ENCODE measurements at places on chromosomes 7 and 10.

DNA sequence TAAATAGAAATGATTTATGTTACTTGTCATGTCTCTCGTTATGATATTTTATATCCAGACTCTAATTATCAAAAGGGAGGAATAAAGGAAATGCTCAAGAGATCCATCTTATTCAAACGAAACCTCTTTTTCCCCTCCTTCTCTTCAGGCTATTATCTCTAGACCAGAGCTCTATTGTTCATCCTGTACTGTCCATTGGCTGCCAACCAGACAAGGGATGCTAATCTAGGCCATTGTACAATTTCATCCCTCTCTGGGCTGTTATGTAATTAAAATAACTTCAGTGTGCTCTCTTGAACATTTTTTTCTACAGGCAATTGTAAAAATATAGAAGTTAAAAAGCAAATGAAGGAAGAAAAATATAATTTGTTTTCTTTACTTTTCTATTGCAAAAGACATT is 220.4 kb downstream of the HDAC9 start:
- H3K36me3 ChIP-seq: no peaks in the 10 kb centered on the region
- peaks cover 2% of the 10 kb centered on the region for H3K27me3 ChIP-seq
- no peak for DNase-seq
- no peak overlapping the region for H3K4me3 ChIP-seq
- no peaks in the 10 kb centered on the region for H3K4me1 ChIP-seq
- H3K27ac ChIP-seq: no peak overlapping the region

DNA sequence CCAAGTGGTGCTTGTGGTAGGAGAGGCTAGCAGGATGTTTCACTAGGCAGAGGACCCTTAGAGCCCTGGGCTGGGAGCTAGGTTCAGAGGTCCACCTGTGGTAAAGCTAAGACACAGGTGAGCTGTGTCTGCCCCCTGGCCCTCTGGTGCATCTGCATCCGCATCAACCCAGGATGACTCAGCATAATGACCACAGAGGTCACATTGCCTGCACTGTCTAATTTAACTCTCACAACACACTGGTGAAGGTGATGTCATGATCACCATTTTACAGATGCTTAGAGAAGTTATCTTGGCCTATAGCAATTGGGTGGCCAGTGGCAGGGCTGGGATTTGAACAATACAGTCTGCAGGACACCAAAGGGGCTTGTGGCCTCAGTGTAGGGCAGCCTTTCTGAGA is 33.1 kb downstream of the HABP2 start:
- H3K4me1 ChIP-seq: no peaks in the 10 kb centered on the region
- no peaks in the 10 kb centered on the region for H3K36me3 ChIP-seq
- H3K27me3 ChIP-seq: no peaks in the 10 kb centered on the region
- H3K27ac ChIP-seq: no peak overlapping the region

DNA sequence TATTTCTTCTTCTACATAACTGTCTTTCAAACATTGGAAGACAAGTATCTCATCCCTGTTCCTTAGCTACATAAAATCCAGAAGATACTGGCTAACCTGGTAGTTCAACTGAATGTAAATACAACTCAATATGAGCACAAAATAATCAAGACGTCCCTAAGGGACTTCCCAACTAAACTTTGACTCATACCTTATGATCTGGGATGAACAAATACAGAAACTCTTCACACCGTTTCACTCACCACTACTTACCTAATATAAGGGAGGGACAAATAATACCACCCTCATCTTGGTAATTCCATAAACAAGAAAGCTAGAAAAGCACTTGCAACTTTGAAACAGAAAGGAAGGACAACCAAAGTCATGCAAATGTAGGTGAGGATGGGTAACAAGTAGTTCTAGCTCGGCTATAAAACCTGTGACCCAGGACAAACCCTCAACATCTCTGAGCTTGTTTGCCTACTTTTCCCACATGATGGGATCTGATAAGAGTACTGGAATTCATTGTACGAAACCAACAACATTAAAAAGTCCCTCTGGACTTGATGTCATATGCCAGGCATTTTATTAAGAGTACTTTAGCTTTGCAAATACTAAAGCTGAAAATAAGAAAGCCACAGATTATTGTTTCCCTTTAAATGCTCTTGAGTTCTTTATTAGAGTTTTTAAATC is 121.9 kb downstream of the STRA8 start:
- H3K4me3 ChIP-seq: no peak overlapping the region
- no peak overlapping the region for H3K27ac ChIP-seq
- no peaks in the 10 kb centered on the region for H3K36me3 ChIP-seq

DNA sequence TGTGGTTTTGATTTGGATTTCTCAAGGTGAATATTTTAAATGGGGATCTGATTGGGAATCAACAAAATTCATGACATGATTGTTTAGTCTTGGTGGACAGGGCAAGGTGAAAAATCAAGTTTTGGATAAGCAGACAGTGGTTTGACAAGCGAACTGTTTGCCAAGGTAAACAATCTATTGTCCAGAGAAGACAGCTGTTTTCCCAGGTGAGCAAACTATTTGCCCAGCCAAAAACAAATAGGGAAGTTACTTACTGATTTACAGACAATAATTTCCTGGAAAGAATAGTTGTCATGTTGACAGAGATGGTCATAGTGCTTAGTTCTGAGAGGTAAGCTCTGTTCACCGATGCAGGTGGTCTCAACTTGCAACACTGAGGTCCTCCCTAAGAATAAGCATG is 94.0 kb upstream of the STEAP1B start:
- no peaks in the 10 kb centered on the region for H3K4me1 ChIP-seq
- no peak for DNase-seq
- no peak overlapping the region for H3K4me3 ChIP-seq
- no peaks in the 10 kb centered on the region for H3K27me3 ChIP-seq
- no peak overlapping the region for H3K27ac ChIP-seq

GRCh38 chr7:5629941-5630340 is 151.5 kb downstream of the RNF216 start:
- no peak overlapping the region for H3K4me3 ChIP-seq
- H3K36me3 ChIP-seq: no peaks in the 10 kb centered on the region
- no peak overlapping the region for H3K27ac ChIP-seq
- peaks cover 16% of the 10 kb centered on the region for H3K4me1 ChIP-seq

DNA sequence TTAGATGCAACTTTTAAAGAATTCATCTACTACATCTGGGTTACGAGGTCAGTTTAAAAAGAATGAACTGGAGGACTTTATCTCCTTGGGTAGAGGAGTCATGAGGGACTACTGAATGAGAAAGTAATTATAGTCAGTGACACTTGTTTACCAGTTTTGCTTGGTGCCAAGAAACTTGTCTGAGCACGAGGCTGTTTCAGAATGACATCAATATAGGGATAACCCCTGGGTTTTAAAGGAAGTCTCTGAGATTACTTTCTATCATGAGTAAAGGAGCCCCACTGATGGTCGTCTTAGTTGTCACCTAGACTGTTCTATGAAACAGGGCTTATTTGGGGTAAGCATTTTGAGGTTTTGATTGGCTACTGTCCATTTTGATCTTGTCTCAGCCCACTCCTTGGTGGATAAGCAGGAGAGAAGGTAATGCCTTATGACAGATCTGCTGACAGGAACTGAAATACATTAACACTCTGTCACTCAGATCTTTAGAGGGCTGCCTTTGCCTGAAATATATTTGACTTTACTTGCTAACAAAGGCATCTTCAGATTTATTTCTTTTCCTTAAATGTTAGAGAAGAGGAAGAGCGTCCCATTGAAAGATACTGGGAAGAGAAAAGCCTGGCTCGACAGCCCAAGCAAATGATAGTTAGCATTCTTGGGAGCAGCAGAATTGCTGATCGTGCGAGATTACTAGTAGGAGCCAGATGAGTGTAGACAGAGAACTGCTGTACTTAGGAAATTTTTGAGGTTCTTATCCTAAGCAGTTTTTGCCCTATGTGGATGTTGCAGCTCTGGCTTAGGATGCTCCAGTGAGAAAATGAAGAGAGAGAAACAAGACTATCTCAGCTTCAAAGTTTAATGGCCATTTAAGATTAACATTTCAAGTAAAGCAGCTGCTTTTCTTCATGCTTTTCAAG is 299.2 kb upstream of the LRGUK start:
- no peaks in the 10 kb centered on the region for H3K36me3 ChIP-seq
- no peaks in the 10 kb centered on the region for H3K27me3 ChIP-seq
- no peaks in the 10 kb centered on the region for H3K4me1 ChIP-seq

GRCh38 chr7:85890244-85890811 is 703.5 kb upstream of the SEMA3D start:
- DNase-seq: no peak
- no peak overlapping the region for H3K27ac ChIP-seq
- H3K4me1 ChIP-seq: no peaks in the 10 kb centered on the region

DNA sequence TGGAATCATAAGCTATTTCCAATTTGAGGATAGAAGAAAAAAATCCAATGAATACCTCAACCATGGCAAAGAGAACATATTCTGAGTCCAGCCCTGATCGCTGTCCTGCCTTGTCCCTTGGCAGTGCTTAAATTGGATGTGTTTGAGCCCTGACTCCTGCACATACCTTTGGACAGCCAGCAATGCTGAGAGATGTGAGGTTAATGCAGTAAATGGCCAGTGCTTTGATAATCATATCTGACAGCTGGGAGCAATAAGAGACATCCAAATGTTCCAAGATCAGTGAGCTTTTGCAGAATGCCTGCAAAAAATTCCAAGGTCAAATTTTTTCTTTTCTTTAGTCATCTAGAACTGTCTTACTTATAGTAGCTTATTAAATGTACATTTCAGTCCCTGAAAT is 80.1 kb upstream of the LRRC17 start:
- H3K4me1 ChIP-seq: peaks cover 6% of the 10 kb centered on the region
- no peak overlapping the region for H3K27ac ChIP-seq
- H3K36me3 ChIP-seq: no peaks in the 10 kb centered on the region
- DNase-seq: no peak

GRCh38 chr10:130558746-130559546 is 422.8 kb downstream of the GLRX3 start:
- no peak overlapping the region for H3K4me3 ChIP-seq
- no peaks in the 10 kb centered on the region for H3K36me3 ChIP-seq
- H3K27ac ChIP-seq: no peak overlapping the region
- no peaks in the 10 kb centered on the region for H3K4me1 ChIP-seq
- no peak for DNase-seq

DNA sequence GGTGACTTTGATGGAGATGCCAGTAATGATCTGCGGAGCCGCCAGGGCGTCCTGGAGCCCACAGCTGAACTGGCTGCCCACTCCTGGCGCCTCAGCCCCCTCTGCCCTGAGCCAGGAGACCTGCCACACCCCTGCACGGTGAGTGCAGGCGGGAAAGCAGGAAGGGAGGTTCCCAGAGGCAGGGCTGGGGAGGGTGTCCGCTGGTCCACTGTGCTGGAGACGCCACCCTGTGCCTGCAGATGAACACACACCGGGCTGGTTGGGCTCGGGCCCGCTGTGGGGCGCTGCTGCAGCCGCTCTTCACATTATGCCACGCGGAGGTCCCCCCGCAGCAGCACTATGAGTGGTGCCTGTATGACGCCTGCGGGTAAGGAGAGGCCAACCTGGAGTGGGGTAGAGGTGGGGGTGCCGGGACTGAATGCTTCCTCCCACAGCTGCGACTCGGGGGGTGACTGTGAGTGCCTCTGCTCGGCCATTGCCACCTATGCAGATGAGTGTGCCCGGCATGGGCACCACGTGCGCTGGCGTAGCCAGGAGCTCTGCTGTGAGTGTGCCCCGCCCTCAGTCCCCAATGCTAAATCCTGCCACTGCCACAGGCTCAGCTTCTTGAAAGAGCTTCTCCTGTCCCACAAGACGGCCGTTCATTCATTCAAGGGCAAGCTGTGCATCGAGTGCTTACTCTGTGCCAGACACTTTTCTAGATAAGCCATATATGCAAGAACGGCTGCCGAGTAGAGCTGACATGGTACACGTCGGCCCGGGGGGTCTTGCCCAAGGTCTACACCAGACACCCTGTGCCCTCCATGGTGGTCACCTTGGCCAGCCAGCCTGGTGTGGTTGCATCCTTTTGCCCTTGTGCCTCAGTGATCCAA is 14.3 kb upstream of the ZNF467 start:
- no peaks in the 10 kb centered on the region for H3K4me1 ChIP-seq
- no peak for DNase-seq
- no peaks in the 10 kb centered on the region for H3K36me3 ChIP-seq
- no peak overlapping the region for H3K27ac ChIP-seq

GRCh38 chr10:119370111-119370741 is 162.9 kb downstream of the GRK5 start:
- H3K27me3 ChIP-seq: no peaks in the 10 kb centered on the region
- peaks cover 35% of the 10 kb centered on the region for H3K4me1 ChIP-seq
- no peaks in the 10 kb centered on the region for H3K36me3 ChIP-seq

DNA sequence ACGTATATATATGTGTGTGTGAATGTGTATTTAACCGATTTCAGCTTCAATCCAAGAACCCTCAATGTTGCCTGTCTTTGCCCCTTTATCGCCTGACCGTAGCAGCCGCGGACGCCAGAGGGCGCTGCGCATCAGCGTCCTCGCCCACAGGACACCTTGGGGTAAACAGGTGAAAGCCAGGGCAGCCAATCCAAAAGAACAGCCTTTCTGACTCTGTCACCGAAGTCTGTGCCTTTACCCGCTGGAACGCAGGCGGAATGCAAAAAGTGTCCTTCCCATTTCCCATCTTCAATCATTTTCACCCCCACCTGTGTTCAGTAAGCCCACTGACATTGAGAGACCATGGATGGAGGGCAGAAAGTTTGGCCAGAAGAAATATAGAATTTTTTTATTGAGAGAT is 3.6 kb downstream of the NXPH1 start:
- H3K27ac ChIP-seq: no peak overlapping the region
- DNase-seq: no peak
- H3K27me3 ChIP-seq: no peaks in the 10 kb centered on the region
- H3K4me1 ChIP-seq: peaks cover 5% of the 10 kb centered on the region

DNA sequence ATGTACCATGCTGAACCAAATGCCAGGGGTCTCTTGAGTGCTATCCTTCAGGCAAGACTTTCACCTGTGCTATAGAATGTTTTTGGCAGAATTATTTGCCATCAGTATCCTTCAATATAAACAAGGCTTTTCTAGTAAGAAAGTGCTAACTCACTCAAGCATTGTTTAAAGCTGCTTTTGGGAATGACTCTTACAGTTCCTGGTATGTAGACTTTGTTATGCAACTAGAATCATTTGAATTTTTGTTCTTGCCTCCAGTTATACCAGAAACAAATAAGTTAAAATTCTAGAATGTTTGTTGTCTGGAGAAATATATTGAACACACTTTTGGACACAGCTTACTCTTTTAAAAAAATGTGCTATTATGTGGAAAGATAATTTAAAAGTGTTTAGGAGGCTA is 39.5 kb upstream of the RTKN2 start:
- H3K36me3 ChIP-seq: no peaks in the 10 kb centered on the region
- H3K4me3 ChIP-seq: no peak overlapping the region
- H3K27me3 ChIP-seq: no peaks in the 10 kb centered on the region
- no peak overlapping the region for H3K27ac ChIP-seq
- H3K4me1 ChIP-seq: no peaks in the 10 kb centered on the region

- H3K36me3 ChIP-seq: no peaks in the 10 kb centered on the region
- no peaks in the 10 kb centered on the region for H3K27me3 ChIP-seq
- no peak for DNase-seq
- H3K4me1 ChIP-seq: no peaks in the 10 kb centered on the region
- H3K4me3 ChIP-seq: no peak overlapping the region
- H3K27ac ChIP-seq: no peak overlapping the region
Measured at GRCh38 chr10:67669978-67670377, 26.0 kb downstream of the CTNNA3 start.
